AML-193 (cell line): ENCODE measurements at places on chromosomes 6 and 20.

GRCh38 chr6:118813775-118814174 lies 80.2 kb upstream of the ASF1A start:
- DNase-seq = no peak

- no peak for DNase-seq
These were observed 136.0 kb downstream of the MMUT start for GRCh38 chr6:49327005-49327404.

GRCh38 chr20:32474009-32474716 lies 111.0 kb downstream of the NOL4L start:
- DNase-seq = no peak

DNA sequence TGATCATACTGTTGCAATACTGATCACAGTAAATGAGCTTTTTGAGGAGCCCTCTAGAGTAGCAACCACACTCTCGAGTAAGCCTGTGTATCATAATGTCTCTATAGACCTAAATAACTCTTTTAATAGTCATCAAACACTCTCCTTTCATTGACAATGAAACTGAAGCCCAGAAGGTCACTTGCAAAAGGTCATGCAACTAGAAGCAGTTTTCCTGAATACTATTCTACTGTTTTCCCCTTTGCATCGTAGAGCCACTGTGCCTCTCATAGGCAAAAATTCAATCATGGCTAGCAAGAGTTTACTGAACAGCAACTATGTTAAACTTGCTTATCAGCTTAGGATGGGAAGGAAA lies 105.3 kb downstream of the HIVEP2 start:
- DNase-seq = no peak

DNA sequence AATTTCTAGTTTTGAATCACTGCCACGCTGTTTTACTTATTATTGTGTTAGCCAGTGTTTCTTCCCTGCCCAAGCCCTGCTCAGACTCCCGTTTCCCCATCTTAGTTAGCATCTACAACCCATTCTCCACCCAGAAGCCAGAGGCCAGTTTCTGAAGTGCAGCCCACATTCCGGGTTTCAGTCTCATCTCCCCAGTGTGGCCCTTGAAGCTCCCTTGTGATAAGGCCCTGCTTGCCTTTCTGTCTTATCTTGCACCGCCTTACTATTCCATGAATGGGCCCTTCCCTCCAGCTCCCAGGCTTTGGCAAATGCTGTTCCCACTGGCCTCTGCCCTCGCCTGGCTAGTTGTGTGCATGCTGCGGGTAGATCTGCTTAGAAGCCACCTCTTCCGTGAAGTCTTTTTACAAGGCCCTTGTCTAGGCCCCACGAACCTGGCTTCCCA lies 41.1 kb downstream of the TOX2 start:
- no peak for DNase-seq

- DNase-seq = no peak
These were observed 53.0 kb downstream of the FARS2 start for GRCh38 chr6:5314191-5314865.

- no peak for DNase-seq
These were observed 38.1 kb upstream of the OPN5 start for GRCh38 chr6:47743744-47744143.

DNA sequence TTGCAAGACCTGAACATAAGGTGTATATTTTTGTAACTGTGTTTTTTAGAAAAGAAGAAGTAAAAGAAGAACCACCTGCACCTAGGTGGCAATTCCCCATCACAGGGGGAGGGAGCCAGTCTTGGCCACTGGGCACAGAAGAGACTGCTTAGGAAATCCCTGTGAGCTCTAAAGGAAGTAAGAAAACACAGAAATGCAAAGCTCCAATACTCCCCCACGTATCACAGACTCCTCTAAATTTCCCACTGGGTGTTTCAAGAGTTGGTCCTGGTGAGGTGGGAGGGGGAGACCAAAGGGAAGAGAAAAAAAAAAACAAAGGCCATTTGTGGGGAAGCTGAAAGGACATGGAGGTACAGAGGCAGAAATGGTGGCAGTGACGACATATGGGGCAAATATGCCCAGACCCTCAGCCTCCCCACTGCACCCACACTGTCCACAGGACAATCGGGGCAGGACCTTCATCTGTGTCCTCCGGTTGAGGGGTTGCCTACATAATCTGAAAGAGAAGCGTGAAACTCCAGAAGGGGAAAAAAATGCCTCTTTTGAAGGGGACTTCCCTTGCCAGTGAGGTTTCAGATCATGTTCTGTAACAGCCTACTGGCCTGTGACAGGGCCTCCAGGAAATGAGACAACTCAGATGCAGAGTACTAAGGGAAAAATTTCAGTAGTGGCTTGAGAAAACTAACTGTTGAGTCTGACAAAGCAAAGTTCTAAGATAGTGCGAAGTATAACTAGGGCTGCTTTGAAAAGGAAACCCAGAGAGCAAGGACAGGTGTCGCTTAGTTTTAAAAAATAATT lies 226.2 kb upstream of the MARCKS start:
- peak; percentile 50 for DNase-seq

- no peak for DNase-seq
These were observed 207.5 kb downstream of the SYNDIG1 start for GRCh38 chr20:24676978-24677370.

GRCh38 chr6:21163110-21163837 lies 430.3 kb upstream of the SOX4 start:
- DNase-seq = no peak

DNA sequence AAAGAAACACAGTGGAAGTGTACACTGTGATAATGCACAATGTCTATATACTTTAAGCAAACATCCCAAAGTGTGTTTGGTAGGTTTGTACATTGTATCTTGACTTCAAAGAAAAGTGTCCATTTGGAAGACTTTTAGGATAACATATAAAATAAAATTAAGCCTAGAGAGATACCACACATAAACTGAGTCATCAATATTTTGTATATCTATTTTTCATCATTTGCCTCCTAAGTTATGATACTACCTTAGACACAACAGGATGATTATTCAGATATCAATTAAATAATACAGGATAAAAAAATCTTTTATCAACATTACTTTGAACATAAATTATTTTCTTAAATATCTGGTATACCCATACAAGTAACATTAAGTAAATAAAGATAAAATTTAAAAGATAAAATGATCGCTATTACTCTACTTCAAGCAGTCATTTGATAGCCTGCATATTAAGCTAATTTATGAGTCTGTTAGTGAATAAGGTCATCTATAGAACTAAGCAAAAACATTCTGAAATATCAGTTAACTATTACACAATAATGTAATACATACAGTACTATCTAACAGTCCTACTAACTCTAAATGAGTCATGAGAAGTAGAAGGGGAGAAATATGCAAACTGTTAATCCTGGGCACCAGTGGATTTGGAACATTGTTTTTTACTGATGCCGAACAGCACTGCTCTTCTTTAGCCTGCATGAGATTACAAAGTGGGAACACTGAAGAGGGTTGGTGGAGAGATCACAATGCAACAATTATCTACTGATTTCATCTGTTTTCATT lies 158.4 kb upstream of the SIM1 start:
- peak; percentile 59 for DNase-seq

DNA sequence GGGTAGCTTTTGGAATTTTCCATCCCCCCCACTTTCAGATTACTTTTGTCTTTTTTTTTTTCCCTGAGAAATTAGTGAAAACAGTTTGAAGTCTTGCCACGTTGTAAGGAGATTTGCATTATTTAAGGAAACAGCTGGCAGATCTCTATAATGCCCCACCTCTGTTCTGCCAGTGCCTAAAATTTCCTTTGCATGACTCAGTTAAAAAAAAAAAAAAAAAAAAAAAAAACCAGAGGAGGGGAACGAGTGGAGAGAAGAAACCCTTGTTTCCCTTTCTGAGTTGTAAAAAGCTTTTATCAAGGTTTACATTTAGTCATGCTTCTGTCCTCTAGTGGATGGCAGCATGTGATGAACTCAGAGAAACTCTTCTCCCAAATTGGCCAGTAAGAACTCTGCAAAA lies 33.5 kb downstream of the CARMIL1 start:
- peak; percentile 18 for DNase-seq

- no peak for DNase-seq
These were observed 126.8 kb downstream of the MAP3K7 start for GRCh38 chr6:90460051-90460450.

GRCh38 chr6:51398793-51399192 lies 580.1 kb downstream of the TFAP2B start:
- DNase-seq = no peak

DNA sequence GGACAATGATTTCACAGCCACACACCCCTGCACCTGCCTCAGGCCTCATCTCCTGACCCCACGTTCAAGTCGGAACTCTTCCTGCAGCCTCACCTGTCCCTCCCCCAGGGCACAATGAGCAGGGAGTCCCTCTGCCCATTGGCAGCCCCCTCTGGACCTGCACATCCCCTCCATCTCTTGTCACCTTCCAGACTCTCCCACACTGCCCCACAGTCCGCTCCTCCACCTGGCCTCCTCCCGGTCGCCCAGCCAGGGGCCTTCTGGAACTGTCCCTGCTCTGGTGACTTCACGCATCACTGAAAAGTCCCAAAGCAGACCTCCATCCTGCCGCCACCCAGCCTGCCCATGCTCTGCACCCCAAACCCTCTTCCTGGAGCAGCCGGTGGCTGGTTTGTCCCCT lies 4.7 kb downstream of the CTSZ start:
- no peak for DNase-seq

DNA sequence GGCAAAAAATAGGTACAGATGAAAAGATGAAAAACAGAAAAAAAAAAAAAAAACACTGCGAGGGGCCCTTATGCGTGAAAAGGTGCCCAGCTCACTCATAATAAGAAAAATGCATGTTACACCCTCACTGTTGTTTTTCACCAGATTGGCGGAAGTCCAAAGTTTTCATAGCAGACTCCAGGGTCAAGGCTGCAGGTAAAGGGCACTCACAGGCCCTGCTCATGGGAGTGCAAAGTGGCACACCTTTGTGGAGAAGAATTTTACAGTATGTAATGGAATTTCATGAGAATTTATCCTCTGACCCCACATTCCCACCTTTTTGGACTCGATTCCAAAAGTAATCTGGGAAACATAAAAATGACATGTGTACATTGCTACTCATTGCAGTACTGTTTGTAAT lies 108.2 kb downstream of the CDKAL1 start:
- no peak for DNase-seq

DNA sequence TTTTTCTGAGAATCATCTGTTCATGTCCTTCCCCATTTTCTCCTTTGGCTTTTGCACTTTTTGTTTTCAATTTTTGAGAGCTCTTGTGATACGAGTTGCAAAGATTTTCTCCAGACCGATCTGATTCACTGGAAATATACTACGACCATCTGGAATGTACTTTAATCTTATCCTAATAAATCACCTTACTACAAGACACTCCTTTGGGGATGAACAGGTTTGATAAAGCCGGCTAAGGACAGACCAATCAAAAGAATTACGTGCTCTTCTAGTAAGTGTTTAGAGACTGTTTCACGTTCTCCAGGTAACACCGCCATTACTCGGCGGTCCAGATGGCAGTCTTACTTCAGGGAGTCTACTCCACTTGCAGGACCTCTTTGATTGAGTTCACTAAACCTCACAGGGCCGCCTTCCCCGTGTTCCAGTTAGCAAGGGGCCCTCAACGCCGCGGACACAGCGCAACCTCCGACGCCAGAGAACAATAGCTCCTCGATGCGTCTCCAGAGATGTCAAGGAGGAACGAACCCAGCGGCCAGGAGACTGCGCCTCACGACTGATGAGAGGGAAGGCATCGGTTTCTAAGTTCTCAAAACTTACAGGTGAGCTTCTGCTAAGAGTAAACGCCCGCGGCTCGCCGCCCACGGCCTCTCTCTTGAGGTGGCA lies 920 bp upstream of the WTAP start:
- DNase-seq = no peak

GRCh38 chr20:37498066-37498665 lies 22.9 kb upstream of the NNAT start:
- DNase-seq = no peak

GRCh38 chr6:161374971-161375873 lies 101.4 kb upstream of the AGPAT4 start:
- no peak for DNase-seq

DNA sequence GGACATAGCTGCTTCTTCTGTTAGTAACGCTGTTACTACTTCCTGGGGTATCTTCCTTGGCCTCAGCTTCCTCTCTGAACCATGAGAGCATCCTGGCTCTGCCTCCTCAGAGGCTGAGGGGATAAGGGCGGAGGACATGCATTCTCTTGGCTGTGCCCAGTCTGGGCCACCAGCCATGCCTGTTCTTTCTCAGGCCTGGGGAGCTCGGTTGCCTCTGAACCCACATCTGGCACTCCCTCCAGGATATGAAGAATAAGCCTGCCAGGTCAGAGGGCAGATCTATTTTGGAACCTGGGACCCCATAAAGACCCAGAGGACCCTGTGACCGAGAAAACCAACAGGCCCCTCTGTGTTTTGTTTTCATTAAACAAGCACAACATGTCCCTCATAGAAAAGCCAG lies 6.6 kb upstream of the ANGPT4 start:
- DNase-seq = no peak

GRCh38 chr6:127483399-127484055 lies 24.3 kb upstream of the KIAA0408 start:
- DNase-seq = no peak

DNA sequence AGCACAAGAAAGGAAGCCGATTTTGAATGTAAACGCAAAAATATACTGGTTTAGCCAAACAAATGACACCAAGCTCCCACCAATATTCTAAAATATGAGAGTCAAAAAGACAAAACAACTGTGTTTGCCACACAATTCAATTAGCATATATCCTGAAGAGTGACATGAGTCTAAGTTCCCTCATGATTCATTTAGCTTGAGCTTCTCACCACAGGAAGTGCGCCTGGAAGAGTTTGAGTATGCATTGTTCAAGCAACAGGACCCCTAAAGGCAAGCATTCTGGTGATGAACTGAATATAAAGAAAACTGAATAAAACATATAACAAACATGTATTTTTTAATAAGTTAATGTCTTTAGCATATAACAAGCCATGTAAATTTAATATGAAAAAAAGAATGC lies 115.2 kb upstream of the RUNX2 start:
- no peak for DNase-seq

- no peak for DNase-seq
These were observed 104.2 kb downstream of the SYCP2 start for GRCh38 chr20:59829054-59829785.

DNA sequence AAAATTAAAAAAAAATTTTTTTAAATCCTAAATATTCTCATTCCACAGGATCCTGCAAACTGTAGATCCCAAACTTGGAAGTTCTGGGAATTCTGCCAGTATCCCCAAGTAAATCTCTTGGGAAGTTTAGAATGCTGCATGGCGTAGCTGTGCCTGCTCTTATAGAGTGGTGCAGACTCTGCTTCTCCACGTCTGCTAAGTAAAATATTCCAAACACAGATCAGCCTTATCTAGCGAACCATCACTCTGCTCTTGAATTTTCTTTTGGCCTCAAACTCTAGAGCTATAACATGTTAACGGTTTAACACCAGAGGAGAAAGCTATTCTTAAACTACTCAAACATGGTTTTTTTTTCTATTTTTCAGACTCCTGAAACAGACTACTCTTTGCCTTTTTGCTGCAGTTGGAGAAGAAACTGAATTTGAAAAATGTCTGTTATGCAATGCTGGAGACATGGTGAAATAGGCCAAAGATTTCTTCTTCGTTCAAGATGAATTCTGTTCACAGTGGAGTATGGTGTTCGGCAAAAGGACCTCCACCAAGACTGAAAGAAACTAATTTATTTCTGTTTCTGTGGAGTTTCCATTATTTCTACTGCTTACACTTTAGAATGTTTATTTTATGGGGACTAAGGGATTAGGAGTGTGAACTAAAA lies 138.5 kb upstream of the AKAP12 start:
- DNase-seq = no peak

GRCh38 chr6:168355716-168356522 lies 36.3 kb upstream of the DACT2 start:
- DNase-seq = no peak

- no peak for DNase-seq
These were observed 57.2 kb downstream of the BCAS4 start for GRCh38 chr20:50852085-50852484.

GRCh38 chr6:101907356-101908217 lies 514.1 kb downstream of the GRIK2 start:
- DNase-seq = no peak
